ENCODE measurements at places on chromosomes 16 and 17. TPM values are rescaled to one million over a fixed set of nuclear protein-coding genes. Genes with fewer than 3 reads are reported as not detected.

DNA sequence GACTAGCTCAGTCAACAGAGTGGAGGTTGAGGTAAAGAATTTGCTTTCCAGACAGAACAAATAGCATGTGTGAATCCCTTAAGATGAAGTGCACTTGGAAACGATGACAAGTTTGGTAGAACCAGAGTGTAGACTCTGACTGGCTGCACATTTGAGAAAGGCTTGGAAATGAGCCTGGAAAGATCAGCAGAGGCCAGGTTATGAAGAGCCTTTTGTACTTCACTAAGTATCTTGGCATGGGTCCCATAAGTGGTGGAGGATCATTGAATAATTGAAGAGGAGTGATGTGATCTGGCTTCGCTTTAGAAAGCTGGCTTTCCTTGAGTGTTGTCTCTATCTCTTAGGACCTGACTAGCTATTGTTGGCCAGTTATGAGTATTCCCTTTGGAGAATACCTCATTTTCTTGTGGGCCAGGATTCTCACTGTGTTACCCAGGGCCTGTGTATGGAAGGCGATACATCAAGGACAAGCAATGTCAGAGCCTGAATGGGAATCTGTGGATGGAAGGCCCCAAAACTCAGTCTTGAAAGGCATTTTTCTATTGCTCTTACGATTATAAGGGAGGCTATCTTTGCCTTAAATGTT is 329.8 kb downstream of the UTP18 start:
- DNase-seq, result no peak

GRCh38 chr17:30426292-30426691 is 47.6 kb downstream of the CPD start:
- DNase-seq, result no peak

- no peak for DNase-seq
These were observed 37.8 kb downstream of the SSH2 start for GRCh38 chr17:29892201-29892600.

DNA sequence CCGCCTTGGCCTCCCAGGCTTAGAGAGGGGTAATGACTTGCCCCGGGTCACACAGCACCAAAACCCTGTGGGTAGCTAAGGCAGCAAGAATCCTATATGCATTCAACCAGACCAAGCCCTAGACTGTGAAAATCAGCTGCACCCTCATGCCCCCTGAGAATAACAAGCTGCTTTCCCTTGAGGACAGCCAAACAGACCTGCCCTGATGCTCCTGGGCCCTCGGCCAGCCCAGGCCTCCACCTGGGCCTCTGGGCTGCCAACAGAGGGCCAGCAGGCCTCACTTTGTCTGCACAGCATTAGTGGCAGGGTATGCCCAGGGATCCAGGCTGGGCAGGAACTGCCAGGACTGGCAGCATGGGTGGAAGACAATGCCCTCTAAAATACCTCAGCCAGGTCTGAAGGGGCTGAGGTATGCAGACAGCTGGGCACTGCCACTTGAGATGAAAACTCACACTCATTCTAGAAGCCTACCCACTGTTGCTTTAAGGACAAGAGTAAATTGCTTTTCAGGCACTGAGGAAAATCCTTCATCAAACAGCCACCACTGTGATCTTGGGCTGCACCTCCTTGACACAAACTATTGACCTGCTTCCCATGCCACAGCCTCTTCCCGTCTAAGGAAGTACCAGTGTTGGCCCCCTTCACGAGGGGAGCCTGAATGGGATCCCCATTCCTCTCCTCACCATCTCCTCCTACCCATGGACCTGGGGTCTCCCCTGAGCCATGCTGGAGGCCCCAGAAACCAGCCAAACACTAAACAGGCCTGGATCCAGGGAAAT is 8.8 kb downstream of the ST3GAL2 start:
- no peak for DNase-seq

GRCh38 chr17:11081342-11081741 is 159.7 kb upstream of the SHISA6 start:
- DNase-seq, result no peak

The GCGR gene
- polyA plus RNA-seq, result not detected

All from fibroblast of lung (primary cell).